A172 (cell line): ENCODE measurements at places on chromosomes 2 and 18. TPM values are rescaled to one million over a fixed set of nuclear protein-coding genes. Genes with fewer than 3 reads are reported as not detected.

Gene HOXD12
- not detected in 2 replicates for total RNA-seq

Gene TUBB8B
- total RNA-seq: not detected in 2 replicates

Gene TMEM247
- total RNA-seq: not detected in 2 replicates

Gene SLC23A3
- total RNA-seq: 0.19 and 0.67 TPM in 2 replicates

Gene AP1S3
- total RNA-seq: 8.9 and 27.7 TPM in 2 replicates

Gene SLC16A14
- total RNA-seq: not detected in 2 replicates

Gene ABCG5
- not detected in 2 replicates for total RNA-seq

Gene GATA6
- 3.9 and 4.3 TPM in 2 replicates for total RNA-seq

Gene EDAR
- not detected in 2 replicates for total RNA-seq

Gene PCARE
- not detected in 2 replicates for total RNA-seq

- DNase-seq: no peak
Observed at GRCh38 chr2:217538719-217539118, 464.1 kb downstream of the TNS1 start.

DNA sequence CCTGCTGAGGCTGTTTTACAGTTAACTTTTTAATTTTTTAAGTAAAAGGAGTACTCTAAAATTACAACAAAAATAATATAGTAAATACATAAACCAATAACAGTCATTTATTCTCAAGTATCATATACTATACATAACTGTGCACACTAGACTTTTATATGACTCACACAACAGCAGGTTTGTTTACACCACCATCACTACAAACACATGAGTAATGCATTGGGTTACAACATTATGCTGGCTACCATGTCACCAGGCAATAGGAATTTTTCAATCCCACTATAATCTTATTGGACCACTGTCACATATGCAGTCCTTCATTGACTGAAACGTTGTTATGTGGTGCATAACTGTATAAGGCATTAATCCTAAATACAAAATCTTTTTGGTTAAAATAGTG, 42.5 kb downstream of the RASGRP3 start:
- no peak for DNase-seq

DNA sequence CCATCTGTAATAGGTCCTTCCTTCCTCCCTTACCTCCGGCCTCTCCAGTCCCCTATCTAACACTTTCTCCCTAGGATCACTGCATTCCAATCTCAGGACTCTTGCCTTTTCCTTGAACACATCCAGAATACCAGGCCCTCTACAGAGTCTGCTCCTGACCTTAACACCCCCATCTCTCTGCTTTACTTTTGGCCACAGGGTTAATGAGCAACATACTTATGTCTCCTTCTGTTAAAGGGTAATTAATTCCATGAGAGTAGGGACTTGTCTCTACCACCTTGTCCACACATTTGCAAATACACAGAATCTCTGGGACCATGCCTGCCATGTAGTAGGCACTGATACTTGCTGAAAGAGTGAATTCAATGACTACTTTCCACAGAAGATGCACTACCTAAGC, 94.9 kb downstream of the COBLL1 start:
- DNase-seq: no peak

DNA sequence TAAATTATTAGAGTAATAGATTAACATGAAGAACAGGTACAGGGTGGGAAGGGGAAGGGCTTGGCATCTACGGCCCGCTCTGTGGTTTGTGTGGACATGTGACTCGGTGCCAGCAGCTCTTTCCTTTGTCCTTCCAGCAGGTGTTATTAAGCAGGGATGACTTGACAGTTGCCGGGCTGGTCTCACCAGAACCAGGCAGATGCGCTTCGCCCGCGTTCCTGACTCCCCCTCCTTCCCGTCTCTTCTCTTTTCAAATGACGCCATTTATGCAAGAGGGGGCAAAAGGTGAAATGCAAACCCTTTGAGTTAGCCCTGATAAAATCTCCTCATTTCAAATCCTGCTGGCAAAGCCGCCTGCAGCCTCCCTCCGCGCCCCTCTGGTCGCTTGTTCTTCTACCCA, 38.9 kb upstream of the MGAT4A start:
- no peak for DNase-seq

- no peak for DNase-seq
Observed at GRCh38 chr2:57598551-57598950, 448.1 kb upstream of the VRK2 start.

DNA sequence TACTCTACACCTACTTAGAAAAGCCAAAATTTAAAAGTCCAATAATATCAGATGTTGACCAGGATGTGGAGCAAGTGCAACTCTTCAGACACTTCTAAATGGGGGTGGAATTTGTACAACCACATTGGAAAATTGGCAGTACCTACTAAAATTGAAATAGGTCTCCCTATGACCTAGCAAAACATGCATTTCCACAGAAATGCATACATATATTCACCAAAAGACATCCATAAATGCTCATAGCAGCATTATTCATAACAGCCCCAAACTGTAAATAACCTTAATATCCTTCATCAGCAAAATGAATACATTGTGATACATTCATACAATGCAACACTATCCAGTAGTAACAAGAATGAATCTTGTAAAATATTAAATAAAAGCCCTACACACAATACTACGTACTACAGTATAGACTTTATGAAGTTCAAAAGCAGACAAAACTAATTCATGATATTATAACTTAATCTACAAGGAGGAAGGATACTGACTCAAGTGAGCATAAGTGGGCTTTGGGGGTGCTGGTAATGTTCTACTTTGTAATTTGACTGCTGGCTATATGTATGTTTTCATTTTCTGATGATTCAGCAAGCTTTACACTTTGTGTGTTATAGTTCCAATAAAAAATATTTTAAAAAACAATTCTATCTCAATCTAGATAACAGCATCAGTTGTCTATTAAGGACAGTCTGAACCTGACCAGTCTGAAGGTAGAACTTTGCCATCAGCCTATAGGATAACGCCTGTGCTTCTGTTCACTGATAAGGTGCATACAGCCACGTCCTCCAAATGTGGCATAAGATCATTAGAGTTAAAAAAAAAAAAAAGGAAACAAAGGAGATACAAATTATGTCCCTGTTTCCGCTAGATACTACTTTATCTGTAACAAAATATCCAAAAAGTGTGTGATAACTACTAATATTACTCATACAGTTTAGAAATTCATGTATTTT, 6.6 kb upstream of the TNFRSF11A start:
- DNase-seq: no peak

- DNase-seq: no peak
Observed at GRCh38 chr2:213221957-213222356, 62.3 kb upstream of the SPAG16 start.

DNA sequence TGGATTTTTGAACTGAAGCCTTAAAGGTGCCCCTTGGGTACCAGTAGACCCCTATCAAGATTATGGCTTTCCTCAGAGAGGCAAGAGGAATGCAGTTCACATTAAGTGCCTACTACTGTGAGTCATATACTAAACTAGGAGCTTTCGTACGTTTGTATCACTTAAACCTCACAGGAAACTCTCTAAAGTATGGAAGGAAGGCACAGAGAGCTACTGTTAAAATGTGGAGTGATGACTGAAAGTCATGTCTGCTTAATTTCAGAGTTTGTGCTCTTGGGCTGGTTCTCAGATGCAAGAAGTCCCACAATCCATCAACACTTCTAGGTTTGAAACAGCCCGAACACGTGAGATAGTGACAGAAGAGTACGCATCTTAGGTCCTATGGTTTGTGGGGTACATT, 4.7 kb downstream of the PLCL1 start:
- DNase-seq: no peak

- no peak for DNase-seq
Observed at GRCh38 chr18:42707080-42707479, 408.4 kb downstream of the RIT2 start.

DNA sequence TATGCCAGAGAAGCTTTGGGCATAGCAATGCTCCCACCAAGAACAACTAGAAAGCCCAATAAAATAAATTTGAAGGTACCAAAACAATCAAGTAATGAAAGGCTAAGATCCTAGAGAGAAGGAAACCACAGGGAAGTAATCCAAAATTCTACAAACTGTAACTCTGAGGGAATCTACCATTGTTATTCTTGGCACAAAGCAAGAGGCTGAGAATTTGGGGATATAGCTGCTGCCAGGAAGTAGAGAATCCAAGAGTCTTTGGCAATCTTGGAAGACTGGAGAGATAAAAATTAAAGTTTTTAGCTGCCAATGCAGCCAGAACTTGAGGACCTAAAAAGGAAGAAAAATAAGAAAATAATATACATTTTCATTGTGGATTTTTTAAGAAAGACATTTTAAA, 68.5 kb downstream of the PIGN start:
- no peak for DNase-seq

DNA sequence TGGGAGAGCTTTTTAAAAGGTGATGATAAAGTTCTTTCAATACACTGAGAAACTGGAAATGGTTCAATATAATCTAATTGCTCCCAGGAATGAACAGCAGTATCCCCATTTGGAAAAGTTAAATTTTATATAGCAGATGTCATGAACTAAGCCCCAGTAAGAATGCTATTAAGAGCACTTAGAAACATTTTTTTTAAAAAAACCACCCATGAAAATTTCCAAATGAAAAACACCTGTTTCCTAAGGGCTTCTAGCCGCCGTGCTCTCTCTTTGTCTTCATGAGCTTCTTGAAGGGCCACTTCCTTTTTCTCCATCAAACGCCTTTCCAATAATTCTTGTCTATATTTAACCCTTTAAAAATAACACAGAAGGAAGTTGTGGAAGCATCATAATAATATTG, 77.0 kb downstream of the UPP2 start:
- DNase-seq: no peak

DNA sequence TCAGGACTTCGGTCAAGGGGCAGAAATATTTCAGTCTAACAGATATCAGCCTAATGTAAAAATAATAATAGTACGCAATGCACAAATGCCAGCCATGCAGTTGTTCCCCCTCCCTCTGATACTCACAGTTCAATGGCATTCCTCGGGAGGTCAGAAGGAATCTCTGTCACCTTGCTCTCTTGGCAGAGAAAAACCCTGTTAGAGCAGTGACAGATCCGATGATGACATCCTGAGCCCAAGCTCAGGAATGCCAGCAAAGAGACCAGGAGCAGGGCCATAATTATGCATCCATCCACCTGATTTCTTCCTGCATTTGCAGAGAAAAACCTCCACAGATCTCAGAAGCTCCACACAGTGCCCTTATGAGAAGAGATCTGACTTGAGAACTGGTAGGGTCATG, at the start of gene FSHR:
Gene FSHR (minus strand): TSS at position 376 of the 400 bp plus-strand sequence. CDS start 98 bp downstream, at position 278.
- no peak for DNase-seq

GRCh38 chr2:55148269-55148668, 83.8 kb downstream of the CLHC1 start:
- DNase-seq: no peak

GRCh38 chr18:13809043-13809430, 14.9 kb upstream of the MC5R start:
- no peak for DNase-seq
